Lung microvascular endothelial cell (primary cell): ENCODE measurements at places on chromosomes 1 and 21. TPM values are rescaled to one million over a fixed set of nuclear protein-coding genes. Genes with fewer than 3 reads are reported as not detected.
A peak's percentile ranks its signal among the peaks of the same experiment; 100 is the strongest.

The KCNJ9 gene
- not detected in 2 replicates for total RNA-seq

The CXADR gene
- 36.0 and 77.6 TPM in 2 replicates for total RNA-seq

The B3GALT5 gene
- total RNA-seq, result not detected in 2 replicates

The RXRG gene
- not detected in 2 replicates for total RNA-seq

The AGMAT gene
- under 0.01 and 0.44 TPM in 2 replicates for total RNA-seq

The MRPS15 gene
- 69.5 and 70.4 TPM in 2 replicates for total RNA-seq

The FCER1G gene
- not detected in 2 replicates for total RNA-seq

The CRNN gene
- total RNA-seq, result not detected in 2 replicates

The FNDC5 gene
- total RNA-seq, result 0.20 and 0.44 TPM in 2 replicates

The S100A16 gene
- total RNA-seq, result 442 and 502 TPM in 2 replicates

The ATP5PO gene
- total RNA-seq, result 172 and 192 TPM in 2 replicates

DNA sequence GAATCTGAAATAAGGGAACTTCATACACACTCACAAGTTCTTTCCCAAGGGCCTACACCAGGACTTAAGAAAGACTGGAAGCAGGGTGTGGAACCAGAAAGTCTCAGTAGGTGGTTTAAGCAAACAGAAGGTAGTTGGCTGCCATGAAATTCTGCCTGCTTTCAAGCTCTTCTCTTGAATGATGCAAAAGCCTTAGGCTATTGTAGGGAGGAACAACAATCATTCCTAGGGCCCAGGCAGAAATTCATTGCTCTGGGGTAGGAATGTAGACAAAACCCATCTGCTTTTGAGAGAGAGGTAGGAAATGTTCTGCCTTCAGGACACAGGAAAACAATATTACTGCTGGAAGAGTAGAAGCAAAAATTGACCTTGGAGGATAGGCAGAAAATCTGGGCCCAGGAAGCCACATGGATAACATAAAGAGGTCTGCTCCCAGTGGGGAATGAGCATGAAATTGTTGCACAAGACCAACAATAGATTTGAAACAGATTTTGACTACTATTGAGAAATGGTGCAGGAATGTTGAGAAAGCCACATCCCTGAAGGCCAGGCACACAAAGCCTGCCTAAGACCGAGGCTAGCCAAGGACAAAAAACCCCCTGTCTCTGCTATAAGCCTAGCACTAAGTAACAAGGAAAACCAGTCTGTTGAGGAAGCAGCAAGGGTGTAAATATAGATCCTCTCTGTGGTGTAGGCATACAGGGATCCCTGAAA, 22.7 kb upstream of the SFT2D2 start:
- no peak for DNase-seq

DNA sequence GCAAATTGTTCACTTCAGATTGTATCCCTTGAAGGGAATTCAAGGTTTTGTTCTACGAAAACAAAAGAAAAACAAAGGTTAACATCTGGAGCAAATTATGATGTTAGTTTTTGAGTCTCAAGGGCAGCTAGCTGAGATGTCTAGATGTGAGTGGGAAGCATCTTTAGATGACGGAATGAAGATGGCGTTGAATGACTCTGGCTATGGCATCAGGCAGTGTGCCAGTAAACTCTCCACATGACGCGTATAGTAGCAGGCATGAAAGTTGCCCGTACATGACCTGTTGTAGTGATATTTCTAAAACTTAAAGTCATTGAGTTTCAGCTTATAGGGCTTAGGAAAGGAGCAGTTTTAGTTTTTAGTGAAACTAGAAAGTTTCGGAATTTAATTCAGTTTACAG, 12.3 kb upstream of the SDC3 start:
- DNase-seq, result no peak

DNA sequence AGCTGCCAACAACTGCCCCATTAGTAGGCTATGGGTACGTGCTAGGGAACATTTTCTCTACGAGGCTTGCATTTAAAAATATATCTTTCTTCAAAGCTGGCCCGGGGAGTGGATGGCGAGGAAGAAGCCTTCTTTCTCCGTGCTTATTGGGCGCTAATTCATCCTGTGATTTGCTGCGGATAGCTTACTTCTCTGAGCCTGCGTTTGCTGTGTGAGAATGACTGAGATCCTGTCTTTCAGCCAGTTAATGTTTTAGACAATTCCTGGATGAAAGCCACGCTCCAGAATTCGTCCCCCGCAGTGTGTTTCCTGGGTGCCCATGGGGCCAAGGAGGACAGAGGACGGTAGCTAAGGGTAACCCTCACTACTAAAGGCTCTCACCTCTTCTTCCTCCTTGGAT, 57.8 kb upstream of the TARBP1 start:
- no peak for DNase-seq

GRCh38 chr1:119778886-119779560, 10.3 kb upstream of the HMGCS2 start:
- DNase-seq, result no peak

- no peak for DNase-seq
Measured at GRCh38 chr1:71193153-71193552, 112.3 kb upstream of the ZRANB2 start.

GRCh38 chr1:247332215-247332622, 552 bp upstream of the ZNF496 start:
- DNase-seq, result peak; percentile 62

- no peak for DNase-seq
Measured at GRCh38 chr1:212586206-212587015, 22.1 kb upstream of the ATF3 start.

DNA sequence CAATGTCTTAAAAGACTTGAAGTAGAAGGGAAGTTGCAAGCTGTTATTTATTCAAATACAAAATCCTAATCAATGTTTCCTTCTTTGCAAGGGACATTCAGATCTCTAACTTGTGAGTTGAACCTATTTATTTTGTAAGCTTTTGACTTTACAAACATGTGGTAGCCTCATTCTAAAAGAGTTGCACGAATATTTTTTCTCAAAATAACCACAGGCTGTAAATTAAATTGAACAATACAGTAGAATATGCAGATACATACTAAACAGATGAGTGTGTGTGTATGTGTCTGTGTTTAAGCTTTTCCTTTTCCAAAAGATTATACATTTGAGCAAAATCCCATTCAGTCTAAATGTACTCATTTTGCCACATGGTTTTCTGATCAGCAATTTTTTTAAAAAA, 4.8 kb upstream of the DYNLT5 start:
- no peak for DNase-seq

- no peak for DNase-seq
Measured at GRCh38 chr1:197103300-197103699, 36.2 kb upstream of the F13B start.

DNA sequence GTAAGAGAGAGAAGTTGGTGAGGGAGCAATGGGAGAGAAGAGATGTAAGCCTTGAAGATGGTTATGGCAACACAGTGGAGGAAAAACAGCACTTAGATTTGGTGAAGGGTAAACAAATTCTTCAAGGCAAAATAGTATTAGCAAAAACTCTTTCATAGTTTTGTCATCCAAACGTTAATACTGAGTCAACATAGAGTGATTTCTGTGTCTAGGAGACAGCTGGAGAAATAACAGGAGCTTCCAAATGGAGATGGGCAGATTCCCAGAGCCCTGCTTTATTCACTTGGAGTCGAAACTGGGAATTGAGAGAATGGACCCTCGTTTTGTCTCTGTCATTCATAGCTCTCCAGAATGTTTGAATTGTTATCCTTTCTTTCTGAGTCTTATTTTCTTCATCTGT, 68.3 kb downstream of the PLA2G4A start:
- no peak for DNase-seq

GRCh38 chr1:151444783-151445177, 14.5 kb downstream of the POGZ start:
- no peak for DNase-seq

- no peak for DNase-seq
Measured at GRCh38 chr21:14542638-14543037, 3.5 kb downstream of the SAMSN1 start.

- no peak for DNase-seq
Measured at GRCh38 chr1:164768619-164769018, 209.6 kb downstream of the PBX1 start.

- DNase-seq, result peak; percentile 94
Measured at GRCh38 chr1:16215882-16216753, 3.7 kb upstream of the ARHGEF19 start.

- DNase-seq, result no peak
Measured at GRCh38 chr1:34778381-34778780, 2.6 kb upstream of the GJB3 start.

GRCh38 chr1:224579526-224579925, 36.6 kb upstream of the CNIH3 start:
- DNase-seq, result no peak

DNA sequence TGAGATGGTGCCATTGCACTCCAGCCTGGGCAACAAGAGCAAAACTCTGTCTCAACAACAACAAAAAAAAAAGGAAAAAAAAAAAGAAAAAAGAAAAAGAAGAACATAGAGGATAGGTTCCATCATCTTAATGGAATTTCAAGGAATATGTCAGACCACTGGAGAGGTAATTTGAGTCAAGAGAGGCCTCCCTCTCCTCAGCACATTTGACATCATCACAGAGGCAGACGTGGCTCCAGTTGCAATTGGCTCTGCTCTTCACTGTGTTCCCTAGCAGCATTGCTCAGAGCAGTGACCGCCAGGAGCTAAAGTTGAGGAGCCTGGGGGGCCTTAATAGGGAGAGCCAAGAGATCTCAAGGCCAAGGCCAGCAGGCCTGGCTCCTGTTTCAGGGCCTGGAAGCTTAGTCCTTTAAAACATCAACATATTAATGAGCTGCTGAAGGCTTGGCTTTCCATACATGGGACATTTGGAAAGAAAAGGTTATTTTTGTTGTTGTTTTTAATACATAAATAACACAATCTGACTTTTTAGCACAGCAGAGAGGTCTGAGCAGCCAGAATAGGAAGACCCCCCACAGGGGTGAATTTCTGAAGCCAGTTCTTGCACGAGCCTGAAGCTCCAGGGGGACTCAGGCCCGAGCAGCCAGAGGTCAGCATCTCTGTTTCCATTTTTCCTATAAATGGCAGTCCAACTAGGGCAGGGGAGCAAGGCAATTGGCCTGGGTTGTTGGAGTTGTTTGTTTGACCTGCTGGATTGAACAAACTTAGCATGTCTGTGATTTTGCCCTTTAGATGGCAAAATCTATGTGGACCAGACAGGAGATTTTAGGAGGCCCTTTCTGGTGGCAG, 118.3 kb upstream of the FGGY start:
- DNase-seq, result no peak

DNA sequence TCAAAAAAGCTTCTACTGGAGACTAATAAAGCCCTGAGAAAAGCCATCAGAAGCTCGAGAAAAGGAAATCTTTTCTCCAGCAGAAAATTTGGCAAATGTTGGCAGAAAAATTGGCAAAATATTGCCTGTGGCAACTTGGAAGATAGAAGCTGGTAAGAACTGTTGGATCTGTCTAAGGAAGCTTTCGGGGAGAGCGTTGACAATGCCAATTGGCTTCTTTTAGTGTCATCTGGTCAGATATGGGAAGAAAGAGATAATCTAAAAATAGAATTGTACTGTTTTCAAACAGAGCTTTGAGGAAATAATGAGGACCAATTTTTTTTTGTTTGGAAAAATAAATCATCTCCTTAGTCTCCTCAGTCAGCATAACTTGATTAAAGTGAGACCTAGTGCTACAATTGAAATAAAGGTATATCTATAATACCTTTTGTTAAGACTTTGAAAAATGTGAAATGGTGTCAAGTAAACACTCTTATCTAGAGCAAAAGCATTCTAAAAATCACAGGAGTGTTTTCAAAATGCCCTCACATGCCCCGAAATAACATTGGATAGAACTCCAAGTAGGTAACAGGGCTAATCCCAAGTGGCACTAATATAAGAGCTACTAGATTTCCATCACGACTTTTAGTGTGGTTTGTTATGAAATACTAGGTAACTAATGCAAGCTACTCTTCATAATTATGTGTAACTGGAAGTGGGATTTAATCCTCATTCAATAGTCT, 882.2 kb upstream of the B3GALT2 start:
- no peak for DNase-seq

GRCh38 chr21:28133116-28133515, 859.6 kb downstream of the LTN1 start:
- DNase-seq, result no peak

GRCh38 chr1:165861911-165862310, 34.5 kb downstream of the UCK2 start:
- no peak for DNase-seq

DNA sequence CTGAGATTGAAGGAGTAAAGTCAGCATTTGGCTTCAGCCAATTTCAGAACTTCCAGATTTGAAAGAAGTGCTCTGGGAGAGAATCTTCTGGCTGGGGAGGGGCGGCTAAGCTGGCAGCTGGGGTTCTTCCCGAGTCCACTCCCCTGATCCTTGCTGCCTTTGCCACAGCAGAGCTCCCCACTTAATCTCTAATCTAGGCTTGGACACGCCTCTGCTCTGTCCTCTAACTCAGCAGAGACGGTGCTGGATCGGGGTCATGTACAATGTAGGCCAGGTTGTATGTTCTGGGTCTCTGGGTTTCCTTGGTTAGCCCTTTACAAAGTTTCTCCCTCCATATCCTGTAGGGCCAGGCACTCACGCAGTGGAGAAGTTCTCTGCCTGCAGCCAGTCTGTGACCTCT, 10.1 kb upstream of the GSTM3 start:
- no peak for DNase-seq

- no peak for DNase-seq
Measured at GRCh38 chr1:212615201-212615470, 6.6 kb downstream of the ATF3 start.

DNA sequence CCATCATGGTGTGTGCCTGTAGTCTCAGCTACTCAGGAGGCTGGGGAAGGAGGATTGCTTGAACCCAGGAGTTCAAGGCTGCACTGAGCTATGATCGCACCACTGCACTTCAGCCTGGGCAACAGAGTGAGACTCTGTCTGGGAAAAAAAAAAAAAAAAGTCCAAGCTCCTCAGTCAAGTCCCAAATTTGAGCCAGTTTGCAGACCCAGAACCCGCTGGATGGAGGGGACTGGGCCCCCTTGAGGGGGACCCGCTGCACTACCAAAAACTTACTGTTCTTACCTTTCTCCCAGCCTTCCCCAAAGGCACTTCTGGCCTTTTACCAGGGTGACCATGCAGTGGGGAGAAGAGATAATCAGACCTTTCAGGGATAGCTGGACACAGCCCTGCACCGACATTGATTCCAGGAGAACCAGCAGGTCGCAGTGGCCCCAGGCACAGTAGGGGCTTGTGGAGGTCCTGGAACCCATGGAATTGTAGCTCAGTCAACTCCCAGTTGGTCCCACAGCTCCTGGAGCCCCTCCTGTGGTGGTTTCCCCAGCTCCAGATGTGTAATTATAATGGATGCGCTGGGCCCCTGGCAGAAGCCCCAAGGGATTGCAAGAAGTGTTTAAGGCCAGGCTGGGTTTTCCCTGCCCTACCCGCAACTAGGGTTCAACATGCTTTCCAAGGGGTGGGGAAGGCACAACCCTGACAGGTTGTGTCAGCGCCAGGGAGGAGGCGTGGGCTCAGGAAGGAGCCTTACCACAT, 4.1 kb upstream of the WNT9A start:
- no peak for DNase-seq

- DNase-seq, result no peak
Measured at GRCh38 chr21:36478207-36478701, 1.7 kb downstream of the CLDN14 start.

DNA sequence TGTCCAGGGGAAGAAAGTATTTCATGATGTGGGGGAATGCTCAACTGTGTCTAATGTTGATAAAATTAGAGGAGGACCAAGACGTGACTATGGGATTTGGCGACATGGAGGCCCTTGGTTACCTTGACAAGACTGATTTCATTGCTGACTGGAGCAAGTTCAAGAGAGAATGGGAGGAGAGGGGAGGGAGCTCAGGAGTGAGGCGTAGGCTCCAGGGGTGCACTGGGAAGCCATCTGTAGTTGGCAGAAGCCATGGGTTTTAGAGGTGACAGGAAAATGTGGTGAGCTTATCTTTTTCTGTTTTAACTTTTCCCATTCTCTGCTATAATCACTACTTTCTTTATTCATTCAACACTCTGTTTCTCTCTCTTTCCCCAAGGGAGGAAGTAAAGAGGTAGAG, 15.8 kb downstream of the UBE4B start:
- DNase-seq, result no peak
